EH (cell line): ENCODE measurements at places on chromosomes 16 and 17.

DNA sequence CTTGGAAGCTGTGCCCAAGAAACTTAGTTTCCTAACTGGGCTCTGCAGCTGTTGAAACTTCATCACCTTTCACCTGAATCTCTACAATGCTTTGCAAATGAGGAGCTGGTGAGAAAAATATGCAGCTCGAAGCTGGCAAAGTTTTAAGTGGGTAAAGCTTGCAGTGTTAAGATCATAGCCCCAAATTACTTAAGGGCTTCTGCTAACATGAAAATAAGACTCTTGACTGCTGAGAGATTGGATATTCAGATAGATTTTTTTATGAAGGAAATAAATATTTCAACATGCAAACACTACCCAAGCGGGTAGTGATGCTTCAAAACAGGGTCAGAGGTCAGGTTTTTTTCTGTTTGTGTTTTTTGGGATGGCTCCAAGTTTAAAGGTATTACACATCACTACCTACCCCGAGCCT, 278.7 kb downstream of the FTO start:
- DNase-seq: no peak

- DNase-seq: peak; percentile 47
These were observed 168.4 kb downstream of the RAB11FIP4 start for GRCh38 chr17:31559584-31560501.

GRCh38 chr17:46940692-46941404, 17.9 kb downstream of the GOSR2 start:
- DNase-seq: peak; percentile 77

DNA sequence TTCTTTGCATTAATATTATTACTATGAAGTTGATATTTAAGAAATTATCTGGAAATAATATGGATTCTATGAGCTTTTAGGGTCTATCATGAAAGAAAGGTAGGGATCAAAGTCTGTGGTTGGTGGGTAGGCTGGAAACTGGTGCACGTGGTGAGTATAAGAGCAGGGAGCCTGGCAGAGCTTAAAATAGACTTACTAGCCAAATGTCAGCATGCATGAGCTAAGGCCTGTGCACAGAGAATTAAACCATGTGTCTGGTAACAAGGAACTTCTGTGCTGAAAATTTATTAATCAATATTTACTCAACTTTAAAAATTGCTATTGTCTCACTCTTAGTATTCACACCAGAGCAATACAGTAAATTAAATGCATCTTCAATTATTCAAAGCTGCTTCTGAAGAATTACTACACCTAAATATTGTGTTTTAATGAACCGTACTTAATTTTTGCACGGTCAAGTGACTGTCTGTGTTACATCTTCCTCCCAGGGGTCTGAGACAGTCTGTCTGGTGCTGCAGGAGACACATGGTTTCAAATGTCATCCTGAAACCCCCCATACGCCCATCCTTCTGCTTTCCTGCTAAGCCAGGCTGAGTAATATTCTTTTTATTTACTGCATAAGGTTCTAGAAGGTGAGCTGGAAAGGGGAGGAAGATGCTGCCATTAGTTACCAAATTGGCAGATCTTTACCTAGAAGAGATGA, 161.0 kb upstream of the NLRP1 start:
- DNase-seq: no peak
